CMK (cell line): ENCODE measurements at places on chromosomes 12 and 14.
A peak's percentile ranks its signal among the peaks of the same experiment; 100 is the strongest.

DNA sequence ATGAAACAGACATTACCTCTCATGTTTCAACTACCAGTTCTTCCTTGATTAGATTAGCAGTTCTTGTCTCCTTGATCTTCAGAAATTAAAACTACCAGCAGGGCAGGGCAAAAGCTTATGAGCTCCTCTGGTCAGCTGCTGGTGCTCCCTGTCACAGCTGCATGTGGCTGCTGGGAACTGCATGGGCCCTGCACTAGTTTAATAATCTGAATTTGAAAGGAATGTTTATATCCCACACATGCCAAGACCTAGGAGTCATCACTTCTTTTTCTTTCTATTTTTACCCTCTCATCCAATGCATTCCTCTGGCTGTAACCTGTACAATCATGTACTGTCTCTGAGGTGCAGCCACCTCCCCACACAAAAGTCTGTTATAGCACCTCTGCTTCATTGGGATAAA lies 73.9 kb downstream of the ARMH4 start:
- no peak for DNase-seq

GRCh38 chr14:22561661-22562579 lies 27.1 kb downstream of the DAD1 start:
- peak; percentile 54 for DNase-seq

- DNase-seq, result no peak
These were observed 58.6 kb downstream of the SLC38A1 start for GRCh38 chr12:46209914-46210872.

DNA sequence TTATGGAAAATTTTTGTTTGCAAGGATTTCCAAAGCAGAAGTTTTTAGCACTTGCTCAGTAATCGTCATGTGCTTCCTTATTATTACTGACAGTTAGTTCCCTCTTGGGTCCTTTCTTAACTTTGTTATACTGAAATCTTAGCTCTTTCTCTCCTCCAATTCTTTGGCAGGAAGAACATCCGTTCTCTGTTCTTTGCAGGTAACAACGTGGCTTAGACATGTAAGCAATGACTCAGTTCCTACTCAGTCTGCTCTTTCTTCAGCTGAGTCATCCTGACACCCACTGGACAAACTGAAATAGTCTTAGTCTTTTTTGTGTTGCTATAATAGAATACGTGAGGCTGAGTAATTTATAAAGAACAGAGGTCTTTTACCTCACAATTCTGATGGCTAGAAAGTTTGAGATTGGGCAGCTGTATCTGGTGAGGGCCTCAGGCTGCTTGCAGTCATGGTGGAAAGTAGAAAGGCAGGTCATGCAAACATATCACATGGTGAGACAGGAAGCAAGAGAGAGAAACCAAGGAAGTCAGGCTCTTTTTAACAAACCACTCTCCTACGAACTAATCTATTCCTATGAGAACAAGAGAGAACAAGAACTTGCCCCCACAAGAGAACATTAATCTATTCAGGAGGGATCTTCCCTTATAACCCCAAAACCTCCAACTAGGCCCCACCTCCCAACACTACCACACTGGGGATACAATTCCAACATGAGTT lies 49.2 kb downstream of the TESPA1 start:
- DNase-seq, result no peak

DNA sequence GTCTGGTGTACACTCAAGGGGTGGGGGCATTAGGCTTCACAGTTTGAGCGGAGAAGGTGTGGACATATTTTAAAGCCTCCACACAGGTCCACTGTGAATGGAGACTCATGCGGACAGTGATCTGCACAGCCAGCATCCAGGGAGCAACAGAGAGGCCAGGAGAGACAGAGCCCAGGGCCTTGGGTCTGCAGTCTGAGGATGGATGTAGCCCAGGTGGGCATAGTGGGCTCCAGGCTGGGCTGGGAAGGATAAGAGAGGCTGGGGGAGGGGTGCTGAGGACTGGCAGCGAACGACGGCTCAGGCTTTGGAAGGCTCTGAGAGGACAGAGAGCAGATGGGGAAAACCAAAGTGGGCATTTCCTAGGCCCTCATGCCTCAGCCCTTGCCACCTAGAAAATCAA lies 128.8 kb downstream of the PAPOLA start:
- no peak for DNase-seq

- DNase-seq, result no peak
These were observed 99.1 kb upstream of the FOXN3 start for GRCh38 chr14:89516173-89516572.

GRCh38 chr14:65169351-65169750 lies 67.0 kb upstream of the MAX start:
- DNase-seq, result no peak

GRCh38 chr14:57352396-57353170 lies 37.8 kb upstream of the NAA30 start:
- DNase-seq, result no peak

GRCh38 chr14:91920526-91920925 lies 27.0 kb downstream of the FBLN5 start:
- no peak for DNase-seq

DNA sequence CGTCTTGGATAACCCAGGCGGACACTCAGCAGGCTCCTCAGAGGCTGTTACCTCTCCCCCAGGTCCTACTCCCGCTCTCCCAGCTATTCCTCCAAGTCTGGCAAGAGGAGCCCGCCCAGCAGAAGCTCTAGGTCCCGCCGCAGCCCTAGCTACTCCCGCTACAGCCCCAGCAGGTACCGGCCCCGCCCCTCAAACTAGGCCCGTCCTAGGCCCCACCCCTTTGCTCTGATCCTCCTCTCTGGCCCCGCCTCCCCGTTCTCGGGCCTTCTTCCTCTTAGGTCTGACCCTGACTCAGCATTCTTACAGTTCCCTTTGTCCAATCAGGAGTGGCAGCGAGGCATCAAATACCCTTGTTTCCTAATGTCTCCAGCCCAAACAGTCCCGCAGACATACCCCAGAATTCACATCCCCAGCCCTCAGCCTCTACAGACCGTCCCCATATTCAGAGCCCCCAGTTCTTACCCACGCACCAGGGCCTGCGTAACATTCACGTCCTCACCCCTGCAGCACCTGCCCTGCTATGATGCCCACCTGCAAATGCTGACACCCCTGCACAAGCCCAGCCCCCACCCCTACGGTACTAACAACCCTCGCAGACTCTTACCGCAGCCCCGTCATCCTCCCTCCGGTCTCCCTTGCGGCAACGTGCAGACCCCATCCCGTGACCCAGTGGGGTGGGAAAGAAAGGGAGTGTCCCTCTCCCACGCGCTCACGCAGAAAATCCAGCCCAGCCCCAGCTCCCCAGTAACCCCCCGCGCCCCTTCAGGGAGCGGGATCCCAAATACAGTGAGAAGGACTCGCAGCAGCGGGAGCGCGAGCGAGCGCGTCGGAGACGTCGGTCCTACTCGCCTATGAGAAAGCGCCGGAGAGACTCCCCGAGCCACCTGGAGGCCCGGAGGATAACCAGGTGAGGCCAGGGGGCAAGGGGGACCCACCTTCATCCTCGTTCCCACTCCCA lies 25.0 kb upstream of the HSPB8 start:
- peak; percentile 26 for DNase-seq

GRCh38 chr12:4440187-4440941 lies 5.3 kb downstream of the FGF6 start:
- no peak for DNase-seq

DNA sequence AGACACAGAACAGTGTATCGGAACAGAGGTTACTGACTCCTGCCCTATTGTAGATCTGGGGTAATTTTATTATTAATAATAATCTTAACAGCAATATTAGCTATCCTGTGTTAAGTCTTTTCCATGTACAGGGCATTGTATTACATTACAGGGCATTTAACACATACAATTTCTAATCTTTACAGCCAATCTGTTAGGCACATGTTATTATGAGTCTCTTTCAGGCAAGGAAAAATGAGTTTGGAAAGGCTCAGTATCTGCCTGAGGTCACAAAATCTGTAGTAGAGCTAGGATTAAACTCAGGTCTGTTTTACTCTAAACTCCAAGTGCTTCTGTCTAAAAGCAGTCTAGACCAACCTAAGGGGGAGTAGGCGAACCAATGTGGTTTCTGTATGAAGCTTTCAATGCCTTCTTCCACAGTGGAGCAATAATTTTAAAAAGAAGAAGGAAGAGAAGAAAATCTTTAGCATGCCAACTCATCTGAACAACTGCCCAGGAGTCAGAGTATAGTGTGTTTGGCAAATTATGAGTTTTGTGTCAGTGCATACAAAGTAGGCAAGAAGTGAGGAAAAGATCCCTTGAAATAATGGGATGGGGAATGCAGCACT lies 192.6 kb downstream of the CHST11 start:
- no peak for DNase-seq

DNA sequence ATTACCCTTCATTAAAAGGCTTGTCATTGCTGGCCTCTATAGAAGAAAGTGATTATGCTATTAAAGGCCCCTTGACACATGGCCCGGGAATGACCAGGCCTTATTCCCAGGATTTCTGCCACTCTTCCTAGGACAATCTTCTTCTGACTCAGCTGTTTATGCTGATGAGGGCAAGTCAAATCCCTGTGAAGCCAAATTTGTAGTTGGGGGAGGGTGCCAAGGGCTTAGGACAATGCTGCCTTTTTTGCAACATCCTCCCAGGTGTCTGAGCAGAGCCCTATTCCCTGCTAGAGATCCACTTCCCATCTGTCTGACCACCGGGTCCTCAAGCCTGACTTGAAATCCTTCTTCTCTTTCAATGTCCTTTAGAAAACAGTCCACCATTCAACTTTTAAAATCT lies 230.7 kb upstream of the SRRM4 start:
- DNase-seq, result no peak

GRCh38 chr12:92639017-92639416 lies 63.8 kb upstream of the PLEKHG7 start:
- DNase-seq, result no peak

DNA sequence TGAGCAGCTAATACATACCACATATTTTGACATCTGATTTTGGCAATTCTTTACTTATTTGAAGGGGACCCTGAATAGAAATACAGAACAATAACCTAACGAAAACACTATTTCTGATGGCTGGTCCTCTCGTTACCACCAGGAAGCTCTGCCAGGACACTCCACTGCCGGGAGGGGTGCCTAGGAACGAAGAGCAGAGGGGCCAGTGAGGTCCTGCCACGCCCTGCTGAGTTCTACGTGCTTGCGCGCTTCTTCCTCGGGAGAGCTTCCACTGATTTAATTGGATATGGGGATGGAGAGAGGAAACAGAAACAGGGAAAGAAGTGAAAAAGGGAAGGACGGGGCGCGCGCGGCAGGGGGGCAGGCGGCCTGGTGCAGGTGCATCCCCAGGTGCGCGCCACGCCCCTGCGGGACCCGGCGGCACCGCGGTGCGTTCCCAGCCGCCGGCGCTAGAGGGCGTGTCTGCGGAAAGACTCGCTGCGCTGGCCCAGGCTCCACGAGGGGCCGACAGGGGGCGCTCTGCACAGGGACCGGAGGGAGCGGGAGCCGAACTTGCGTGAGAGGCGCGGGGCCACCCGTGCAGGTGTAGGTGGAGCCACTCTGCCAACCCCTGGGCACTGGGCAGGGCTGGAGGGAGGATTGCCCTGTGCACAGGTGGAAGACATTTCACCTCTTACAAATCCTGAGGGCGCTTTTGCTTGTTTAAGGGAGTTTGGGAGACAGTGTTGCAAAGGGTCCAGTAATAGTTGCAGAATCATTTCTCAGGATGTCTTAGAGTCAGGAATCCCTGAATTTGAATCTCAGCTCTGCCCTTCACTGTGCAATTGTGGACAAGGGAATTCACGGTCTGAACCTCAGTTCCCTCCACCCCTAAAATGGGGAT lies 986.3 kb upstream of the TMEM132C start:
- DNase-seq, result no peak

- peak; percentile 56 for DNase-seq
These were observed 9.6 kb upstream of the RPAP3 start for GRCh38 chr12:47715393-47715876.

- DNase-seq, result no peak
These were observed 505.9 kb downstream of the SLC16A7 start for GRCh38 chr12:60101715-60102114.

GRCh38 chr12:68481181-68481941 lies 129.3 kb upstream of the RAP1B start:
- no peak for DNase-seq

- DNase-seq, result no peak
These were observed 165.9 kb upstream of the GSC start for GRCh38 chr14:94935706-94936300.

DNA sequence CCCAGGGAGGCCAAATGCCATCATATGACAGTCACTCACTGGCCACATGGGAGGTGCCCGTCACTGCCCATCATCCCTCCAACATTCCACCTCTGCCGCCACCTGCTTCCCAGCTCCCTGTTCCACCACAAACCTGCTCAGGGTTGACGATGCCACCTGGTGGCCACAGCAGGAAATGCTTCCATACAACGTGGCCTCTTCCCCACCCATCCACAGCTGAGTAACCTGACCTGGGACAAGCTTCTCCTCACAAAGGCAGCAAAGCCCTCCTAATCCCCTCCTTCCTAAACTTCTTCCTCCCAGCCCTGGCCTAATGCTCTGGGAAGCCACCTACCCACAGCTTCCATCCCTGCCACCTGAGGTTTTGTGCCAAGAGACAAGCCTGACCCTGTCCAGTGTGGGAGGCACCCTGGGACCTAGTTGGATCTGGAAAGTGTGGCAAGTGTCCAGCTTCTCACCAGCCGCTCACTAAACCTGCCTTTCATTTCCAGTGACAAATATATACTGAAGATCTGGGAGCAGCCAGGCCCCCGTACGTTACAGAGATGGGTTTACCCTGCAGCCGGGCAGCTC lies 4.3 kb downstream of the DEGS2 start:
- DNase-seq, result no peak

DNA sequence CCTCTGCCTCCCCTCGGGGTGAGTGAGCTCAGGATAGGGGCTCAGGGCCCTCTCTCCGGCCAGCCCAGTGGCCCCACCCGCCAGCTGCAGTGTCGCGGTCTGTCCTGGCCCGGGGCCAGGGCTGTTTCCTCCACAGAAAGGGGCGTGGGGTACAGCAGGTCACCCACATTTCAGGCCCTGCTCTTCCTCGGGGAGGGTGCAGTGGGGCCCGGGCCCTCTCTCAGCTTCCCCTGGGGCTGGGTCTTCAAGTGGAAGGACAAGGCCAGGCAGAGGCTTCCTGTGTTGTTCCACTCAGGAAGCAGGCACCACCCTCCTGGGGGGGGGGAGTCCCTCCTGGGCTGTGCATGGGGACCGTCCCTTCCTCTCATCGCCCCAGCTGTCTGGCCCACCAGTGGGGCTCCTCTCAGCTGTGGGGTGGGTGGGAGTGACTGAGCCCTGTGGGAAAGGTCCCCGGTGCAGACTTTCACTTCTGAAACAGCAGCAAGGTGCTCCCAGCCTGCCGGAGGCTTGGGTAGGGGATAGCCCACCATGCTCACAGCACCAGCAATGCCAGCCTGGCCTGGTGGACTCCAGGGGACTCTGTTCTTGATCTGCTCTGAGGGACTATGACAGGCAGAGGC lies 3.7 kb downstream of the GPR132 start:
- peak; percentile 89 for DNase-seq

DNA sequence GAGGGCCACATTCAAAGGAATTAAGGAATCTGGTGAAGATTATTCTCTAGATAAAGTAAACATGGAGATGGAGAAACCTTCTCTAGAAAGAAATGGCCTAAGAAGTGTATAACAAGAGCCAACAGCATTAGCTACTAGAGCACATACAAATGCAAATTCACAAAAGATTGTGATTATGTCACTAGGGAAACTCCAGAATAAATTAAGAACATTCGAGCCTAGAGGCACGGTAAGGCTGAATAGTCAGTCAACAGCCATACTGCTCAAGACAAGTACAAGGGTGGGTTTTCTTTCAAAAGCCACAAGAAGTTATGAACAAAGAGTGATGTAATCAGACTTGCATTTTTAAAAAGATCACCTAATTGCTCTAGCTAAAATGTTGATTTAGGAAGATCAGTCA lies 25.4 kb downstream of the PPP4R3A start:
- DNase-seq, result no peak

- no peak for DNase-seq
These were observed 67.1 kb downstream of the TUNAR start for GRCh38 chr14:95943699-95944098.

GRCh38 chr12:5736016-5736415 lies 209.0 kb downstream of the ANO2 start:
- no peak for DNase-seq
